ENCODE measurements at places on chromosomes 1 and 21. TPM values are rescaled to one million over a fixed set of nuclear protein-coding genes. Genes with fewer than 3 reads are reported as not detected.

GRCh38 chr21:35426469-35426868 lies 377.4 kb upstream of the RUNX1 start:
- no peak for DNase-seq

DNA sequence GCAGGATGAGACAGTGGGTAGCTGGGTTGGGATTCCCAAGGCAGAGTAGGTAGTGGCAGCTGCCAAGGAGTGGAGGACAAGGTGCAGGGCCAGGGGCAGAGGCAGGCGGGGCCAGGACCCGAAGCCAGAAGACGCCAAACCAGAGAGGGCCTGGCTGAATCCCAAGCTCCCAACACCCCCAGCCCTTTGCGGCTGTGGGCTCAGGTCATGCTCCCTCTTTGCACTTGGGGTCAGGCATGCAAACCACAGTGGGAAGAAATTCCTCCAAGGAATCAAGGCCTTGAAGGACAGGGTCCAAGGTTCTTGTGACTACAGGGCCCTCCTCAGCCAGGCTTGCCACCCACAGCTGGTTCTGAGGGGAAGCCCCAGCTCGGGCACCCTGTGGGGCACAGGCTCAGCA lies 6.2 kb downstream of the C1orf210 start:
- no peak for DNase-seq

DNA sequence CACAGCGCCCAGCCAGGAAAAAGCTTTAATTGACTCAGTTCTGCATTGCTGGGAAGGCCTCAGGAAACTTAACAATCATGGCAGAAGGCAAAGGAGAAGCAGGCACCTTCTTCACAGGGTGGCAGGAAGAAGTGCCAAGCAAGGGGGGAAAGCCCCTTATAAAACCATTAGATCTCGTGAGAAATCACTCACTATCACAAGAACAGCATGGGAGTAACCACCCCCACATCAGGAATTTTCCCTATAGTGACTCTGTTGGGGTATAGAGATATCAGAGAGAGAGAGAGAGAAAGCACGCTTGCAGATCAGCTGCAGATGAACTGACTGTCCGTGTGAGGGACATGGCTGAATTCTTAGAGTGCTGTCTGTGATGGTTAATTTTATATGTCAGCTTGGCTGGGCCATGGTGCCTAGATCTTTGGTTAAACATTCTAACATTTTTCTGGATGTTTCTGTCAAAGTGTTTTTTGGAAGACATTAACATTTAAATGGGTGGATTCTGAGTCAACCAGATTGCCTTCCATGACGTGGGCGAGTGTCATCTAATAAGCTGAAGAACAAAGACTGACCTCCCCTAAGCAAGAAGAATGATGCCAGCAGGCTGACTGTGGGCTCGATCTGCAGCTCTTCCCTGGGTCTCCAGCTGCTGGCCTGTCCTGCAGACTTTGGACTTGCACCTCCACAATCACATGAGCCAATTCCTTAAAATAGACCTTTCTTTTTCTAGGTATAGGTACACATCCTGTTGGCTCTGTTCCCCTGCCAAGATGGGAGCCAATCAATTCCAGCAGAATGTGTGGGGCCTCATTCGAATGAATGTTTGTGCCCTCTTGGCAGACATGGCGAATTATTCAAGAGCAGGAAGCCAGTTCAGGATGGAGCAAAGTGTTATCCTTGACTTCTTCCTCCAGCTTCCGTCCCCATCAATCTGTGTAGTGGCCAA lies 21.4 kb upstream of the CPT2 start:
- DNase-seq = peak; percentile 38

CDK18 gene
- not detected for total RNA-seq

DNA sequence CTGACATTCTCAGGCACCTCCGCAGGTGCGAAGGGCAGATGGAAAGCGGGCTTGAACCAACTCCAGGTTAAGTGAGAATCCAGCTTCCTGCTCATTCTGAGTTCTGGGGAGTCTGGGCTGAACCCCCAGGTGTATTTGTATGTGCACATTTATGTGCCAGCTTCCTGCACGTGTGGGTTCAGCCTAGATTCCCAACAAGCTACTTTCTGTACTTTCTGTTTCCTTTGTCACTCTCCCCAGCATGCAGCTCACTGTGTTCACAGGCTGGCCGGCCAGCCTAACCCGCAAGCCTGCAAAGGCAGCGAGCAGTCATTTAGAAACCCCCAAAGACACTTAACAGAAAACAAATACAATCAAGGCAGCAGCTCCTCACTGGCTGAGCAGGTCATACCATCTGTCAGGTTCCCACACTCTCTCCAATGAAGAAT lies 1.3 kb upstream of the IL19 start:
- no peak for DNase-seq

DNA sequence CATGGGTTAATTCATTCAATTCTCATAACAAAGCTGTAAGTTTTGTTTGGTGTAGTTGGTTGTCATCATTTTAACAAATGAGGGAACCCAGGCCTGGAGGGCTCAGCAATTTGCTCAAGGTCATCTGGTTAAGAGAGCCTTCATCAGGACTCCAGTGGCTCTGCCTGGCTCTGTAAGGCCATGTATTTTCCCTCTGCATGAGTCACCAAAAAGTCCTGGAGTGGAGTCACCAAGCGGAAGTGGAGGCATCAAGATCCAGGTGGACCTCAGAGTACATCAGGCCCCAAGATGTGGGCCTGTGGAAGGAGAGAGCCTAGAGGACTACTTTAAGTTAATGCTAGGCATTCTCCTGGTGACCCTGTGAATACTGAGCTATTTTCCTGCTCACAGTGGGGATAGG lies 30.0 kb upstream of the RBM15 start:
- DNase-seq = no peak
